Effector memory CD4-positive, alpha-beta T cell (primary cell): ENCODE measurements at places on chromosomes 5 and 9.

- no peak for DNase-seq
These were observed 4.9 kb upstream of the C7 start for GRCh38 chr5:40904205-40904993.

DNA sequence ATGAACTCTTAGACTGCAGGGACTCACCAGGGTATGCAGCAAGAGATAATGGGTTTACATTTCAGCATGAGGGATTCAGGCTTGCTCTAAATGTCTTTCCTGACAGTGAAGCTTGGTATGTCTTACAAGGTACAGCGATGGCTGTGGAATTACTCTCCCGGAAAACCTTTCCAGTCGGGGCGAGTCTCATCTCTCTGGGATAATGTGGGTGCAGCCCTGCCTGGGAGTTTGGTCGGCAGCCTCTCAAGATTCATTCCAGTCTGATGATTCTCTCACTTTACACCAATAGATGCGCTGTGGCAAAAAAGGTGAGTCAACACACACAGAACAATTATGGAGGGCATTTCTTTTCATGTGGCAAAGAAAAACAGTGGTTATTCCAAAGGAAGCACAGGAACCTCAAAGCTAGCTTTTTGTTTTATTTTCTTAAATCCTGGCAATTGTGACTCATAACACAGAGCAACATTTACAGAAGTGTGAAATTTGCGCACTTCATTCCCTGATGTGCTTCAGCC lies 190.3 kb downstream of the DCP2 start:
- DNase-seq, result no peak

GRCh38 chr9:128192601-128193371 lies 1.4 kb upstream of the CIZ1 start:
- DNase-seq, result no peak

GRCh38 chr9:128231638-128232527 lies 28.7 kb downstream of the DNM1 start:
- DNase-seq, result no peak

GRCh38 chr5:55146080-55146479 lies 13.9 kb upstream of the GPX8 start:
- no peak for DNase-seq

- DNase-seq, result no peak
These were observed 82.4 kb upstream of the SELENOP start for GRCh38 chr5:42894057-42894456.

DNA sequence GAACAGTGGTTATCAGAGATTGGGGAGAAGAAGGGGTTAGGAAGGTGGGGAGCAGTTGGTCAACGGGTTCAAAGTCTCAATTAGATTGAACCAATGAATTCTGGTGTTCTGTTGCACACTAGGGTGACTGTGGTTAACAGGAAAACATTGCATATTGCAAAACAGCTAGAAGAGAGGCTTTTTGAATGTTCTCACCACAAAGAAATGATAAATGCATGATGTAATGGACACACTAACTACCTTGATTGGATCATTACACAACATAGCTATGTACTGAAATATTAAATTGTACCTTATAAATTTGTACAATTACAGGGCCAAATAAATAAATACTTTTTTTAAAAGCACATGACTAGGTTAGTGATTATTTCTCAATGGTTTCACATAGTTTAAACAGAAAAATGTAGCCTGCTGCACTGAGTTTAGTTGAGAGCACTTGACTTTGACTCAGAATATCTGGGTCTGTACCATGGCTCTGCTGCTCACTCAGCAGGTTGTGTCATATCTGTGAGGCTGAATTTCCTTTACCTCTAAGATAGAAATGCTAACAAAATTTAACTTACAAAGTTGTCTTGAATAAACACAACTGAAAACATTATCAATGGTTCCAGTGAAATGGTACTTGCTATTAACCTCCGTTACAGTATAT lies 30.4 kb downstream of the NUDT12 start:
- no peak for DNase-seq

DNA sequence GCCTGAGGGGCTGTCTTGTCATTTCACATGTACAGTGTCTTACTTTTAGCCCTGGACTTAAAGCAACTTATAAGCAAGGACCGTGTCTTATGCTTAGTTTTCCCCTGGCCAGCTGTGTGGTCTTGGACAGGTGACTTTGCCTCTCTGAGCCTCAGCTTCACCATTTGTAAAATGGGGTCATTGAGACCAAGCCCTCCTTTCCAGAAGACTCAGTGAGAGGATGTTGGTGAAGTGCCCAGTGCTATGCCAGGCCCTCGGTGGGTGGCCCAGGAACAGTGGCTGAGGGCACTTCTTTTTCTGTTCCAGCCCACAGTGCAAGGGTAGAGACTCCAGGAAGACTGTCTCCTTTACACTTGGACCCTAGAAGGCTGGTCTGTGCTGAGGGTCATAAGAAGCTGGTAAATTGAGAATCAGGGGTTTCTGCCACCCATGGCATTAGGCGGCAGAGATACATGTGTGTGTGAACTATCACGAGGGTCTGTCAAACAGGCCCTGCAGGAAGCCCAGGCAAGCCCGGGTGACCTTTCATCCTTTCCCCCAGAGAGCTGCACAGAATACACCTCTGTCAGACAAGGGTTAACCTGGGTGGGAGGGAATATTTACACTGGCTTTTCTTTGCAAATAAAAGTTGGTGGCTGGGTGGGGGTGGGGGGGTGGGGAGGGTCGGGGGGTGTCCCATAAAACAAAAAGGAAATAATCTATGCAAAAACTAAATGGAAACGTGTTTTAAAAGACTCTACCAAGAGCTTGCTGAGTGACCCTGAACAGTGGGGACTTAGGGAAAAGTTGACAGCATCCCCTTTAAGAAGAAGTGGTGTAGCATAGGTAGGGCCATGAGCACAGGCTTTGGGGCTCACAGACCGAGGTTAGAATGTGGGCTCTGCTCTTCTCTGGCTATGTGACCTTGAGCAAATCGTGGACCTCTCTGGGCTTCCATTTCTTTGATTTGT lies 20.4 kb upstream of the KIF12 start:
- no peak for DNase-seq

DNA sequence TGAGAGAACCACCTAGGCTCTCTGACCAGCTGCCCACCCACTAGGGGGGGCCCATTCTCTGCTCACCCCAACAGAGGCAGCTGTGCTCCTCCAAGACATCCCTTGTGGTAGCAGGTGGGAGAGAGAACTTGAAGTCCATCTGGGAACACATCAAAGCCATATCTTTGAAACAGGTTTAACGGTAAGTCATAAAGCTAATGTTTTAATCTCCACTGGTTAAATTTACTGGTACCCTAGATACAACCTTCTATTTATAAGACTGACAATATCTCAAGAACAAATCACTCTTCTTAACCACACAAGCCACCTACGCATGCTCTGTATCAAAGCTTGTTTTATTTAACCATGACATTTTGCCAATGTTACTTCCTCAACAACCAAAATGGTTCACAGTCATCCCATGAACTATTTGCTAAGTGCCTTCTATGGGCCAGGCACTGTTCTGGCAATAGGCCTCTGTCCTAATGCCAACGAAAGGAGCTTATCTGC lies 20.4 kb downstream of the AUH start:
- no peak for DNase-seq

DNA sequence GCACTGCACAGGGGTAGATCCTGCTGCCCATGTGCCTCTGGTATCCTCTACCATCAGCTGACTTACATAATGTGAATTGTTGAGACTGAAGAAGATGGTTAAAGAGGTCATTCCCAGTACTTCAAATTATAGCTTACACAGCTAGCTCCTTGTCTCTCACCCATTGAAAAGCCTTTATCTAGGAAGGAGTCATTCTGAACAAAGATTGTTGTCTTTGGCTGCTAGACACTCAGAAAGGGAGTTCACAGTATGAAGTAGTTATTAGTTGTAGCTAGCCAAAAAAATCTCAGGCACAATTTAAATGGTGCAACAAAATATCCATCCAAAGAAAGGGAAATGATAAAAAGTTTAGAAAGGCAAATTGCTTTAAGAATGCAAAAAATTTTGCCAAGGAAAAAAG lies 102.0 kb upstream of the NREP start:
- no peak for DNase-seq

- no peak for DNase-seq
These were observed 229.1 kb downstream of the IRX2 start for GRCh38 chr5:2522372-2522771.

GRCh38 chr5:179309751-179310320 lies 35.4 kb downstream of the ADAMTS2 start:
- no peak for DNase-seq

DNA sequence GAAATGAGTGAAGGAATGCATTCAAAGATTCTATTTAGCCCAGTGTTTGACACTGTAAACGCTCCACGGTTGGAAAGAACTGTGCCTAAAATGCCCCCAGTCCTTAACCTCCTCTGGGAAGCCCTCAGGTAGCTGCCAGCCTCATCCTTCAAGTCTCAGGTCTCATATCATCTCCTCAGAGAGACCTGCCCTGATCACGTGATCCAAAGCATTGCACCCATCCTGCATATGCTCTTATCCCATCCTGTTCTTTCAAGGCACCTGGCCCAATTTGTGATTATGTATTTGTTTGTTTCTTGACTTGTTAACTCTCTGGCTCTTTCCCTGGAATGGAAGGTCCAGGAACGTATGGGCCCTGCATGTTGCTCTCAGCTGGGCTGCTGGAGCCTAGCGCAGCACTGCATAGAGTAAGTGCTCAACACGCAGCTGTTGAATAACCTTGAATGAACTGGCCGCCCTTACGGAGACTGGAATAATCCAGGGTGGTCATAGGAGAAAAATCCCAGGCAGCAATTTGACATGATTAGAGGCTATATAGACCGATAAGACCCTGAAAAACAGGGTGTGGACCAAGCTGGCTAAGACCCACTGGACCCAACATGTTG lies 8.7 kb downstream of the C1QTNF2 start:
- DNase-seq, result no peak

DNA sequence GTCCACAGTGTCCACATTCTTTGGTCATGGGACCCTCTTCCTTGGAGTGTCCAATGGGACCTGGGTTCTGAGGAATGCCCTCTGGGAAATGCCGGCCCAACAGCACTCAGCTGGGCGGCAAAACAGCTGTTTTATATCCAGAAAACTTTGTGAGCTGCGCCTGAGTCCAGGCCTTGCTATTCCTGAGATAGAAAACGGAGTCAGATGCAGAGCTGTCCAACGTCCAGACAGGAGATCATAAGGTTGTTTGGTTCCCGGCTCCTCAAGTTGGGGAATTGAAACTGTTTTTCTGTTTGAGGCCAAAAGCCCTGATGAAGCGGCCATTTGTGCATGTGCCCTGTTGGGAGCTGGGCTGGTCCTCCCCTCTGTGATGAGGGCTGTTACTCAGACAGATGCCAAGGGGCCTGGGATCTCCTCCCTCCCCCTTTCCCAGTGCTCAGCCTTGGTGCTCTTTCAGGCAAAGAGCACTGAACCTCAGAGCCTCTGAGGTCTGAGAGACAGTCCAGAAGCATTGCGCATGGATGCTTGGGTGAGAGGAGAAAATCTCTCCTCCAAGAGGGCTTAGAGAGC lies 66.6 kb upstream of the GARNL3 start:
- DNase-seq, result no peak

DNA sequence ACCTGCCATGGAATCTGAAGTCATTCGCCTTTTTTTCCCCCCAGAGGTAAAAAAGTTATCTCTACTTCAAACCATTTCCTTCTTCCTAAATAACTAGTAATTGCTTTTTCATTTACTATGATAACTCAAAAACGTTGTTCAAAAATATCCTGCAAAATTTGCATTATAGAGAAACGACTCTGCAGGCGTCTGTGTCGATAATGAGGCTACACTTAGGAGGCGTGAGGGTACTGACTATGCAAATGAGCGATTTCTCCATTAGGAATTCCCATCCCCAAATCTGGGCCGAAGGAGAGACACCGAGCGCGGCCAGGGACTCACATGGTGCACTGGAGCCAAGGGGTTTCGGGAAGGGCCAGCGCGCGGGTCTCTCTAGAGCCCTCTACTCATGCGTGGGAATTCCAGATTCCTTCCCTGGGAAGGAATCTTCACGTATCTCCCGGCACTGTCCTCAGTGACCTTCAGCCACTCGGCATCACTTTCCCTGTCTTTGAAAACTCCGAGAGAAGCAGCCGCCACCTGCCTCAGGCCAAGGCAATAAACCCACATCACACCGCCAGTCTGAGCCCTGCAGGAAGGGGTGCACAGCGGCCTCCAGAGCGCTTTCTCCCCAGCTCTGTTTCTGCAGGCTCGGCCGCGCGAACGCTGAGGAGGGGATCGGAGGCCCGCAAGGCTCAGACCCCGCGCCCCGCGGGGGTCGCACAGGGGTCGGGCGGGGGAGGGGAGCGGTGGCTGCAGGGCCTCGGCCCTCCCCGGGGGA lies 718 bp upstream of the DENND4C start:
- no peak for DNase-seq

DNA sequence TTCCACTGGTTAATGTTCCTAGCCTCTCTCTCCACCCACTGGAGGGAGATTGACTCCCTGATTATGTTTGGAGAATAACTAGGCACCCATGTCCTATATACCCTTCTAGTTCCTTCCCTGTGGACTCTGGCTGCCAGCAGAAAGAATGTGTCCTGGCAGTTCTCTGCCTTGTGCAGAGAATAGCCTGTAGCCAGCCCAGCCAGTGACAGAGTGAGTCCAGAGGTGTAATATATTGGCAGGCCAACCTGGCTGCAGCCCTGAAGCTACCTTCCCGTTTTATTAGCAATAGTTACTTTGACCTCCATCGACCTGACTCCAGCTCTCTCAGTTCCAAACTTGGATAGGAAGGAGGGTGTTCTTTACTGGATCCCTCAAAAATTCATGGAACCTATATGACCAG lies 8.1 kb downstream of the SETD9 start:
- no peak for DNase-seq

DNA sequence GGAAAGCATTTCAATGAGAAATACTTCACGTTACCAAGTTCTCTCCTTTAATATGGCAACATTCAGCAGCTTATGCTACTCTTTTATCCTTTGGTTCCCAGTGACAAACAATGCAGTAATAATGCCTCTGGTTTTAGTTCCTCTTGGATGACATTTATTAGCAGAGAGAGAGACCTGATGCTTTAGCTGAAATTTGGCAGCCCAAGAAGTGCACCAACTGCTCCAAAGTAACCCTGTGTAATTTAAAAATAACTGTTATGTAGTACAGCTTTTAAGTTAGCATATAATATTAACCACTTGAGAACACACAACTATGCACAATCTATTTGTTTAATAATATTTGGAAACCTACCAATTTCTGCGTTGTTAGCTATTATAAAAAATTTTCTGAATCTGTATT lies 21.8 kb downstream of the PANK3 start:
- no peak for DNase-seq

- DNase-seq, result no peak
These were observed at the start of gene TGFBI for GRCh38 chr5:136028782-136029742. Gene TGFBI (plus strand): TSS chr5:136028988. CDS start chr5:136029056, 68 bp downstream.

DNA sequence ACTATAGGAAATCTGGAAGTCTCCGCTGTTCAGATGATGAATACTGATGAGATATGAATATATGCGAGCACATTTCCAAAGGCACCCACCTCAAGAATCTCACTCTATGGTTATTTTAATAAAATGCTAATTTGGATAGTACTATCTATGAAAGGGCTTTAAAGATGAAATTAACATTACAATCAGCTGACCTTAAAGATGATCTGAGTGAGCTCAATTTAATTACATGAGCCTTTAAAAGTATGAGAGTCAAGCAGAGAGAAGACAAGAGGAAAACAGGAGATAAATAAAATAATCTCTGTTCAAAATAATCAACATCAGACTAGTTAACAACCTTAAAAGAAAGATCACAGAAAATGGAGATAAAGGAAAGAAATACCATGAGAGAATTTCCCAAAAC lies 474.1 kb upstream of the TUSC1 start:
- no peak for DNase-seq
